Left cardiac atrium (tissue), 4 donors: ENCODE measurements at places on chromosomes 3 and 15.

DNA sequence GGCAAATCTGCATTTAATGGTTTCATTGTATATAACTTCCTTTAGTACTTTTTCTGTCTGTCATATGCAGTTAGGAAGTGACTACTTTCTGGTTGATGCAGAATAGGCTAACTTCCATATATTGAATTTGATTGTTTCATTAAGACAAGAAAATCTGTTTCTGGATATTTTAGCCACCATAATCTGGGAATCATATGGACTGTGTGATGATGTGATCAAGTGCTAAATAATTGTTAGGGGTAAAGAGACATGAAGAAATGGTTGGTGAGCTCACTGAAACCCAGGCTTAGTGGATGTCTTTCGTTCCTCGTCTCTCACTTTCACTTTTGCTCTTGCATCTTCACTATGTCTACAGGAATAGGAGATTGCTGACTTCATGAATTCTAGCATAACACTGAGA, 3.5 kb upstream of the MNS1 start:
- DNase-seq: no peak

DNA sequence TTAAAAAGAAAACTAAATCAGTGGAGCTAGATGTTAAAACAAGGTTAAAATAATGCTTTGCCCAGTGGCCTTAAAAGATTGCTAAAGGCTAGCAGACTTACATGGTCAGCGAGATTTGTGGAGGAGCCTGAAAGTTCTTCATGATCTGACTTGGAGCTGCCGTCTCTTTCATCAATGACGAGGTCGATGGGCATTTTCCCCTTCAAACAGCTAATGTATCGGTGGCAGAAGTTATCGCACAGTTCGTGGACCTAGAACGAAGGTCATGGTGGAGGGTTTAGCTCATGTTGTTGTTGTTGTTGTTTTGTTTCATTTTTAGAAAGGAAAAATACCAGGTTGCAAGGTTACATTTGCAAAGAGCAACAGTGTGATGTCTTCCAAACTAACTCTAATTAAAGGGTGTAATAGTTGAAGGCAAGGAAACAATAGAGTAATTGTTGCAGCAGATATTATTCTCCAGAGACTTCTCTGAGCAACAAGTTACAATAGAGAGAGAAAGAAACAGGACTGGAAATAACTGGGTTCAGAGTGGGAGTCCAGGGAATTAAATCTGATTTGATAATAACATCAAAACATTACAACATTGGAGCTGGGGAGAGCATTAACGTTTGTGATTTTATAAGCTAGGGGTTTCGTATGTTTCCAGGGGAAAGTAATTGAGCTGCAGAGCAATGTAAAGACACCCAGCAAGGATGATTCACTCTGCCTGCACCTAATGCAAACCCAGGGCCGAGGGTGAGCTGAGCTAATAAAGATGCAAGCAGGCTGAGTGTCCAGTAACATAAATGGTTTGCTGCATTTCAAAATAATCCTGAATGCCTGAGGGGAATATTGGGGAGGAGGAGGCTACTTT, 6.6 kb downstream of the MEIS2 start:
- no peak for DNase-seq

GRCh38 chr15:35713733-35714132, 167.8 kb upstream of the DPH6 start:
- DNase-seq: no peak

GRCh38 chr15:88057836-88058235, 198.7 kb downstream of the NTRK3 start:
- no peak for DNase-seq

DNA sequence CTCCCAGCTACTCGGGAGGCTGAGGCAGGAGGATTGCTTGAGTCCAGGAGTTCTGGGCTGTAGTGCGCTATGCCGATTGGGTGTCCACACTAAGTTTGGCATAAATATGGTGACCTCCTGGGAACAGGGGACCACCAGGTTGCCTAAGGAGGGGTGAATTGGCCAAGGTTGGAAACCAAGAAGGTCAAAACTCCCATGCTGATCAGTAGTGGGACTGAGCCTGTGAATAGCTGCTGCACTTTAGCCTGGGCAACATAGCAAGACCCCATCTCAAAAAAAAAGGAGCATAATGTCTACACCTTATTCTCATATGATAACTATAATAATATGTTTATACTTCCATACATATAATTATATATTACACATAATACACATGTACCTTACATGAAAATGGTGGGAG, 6.1 kb upstream of the GLB1 start:
- no peak for DNase-seq

DNA sequence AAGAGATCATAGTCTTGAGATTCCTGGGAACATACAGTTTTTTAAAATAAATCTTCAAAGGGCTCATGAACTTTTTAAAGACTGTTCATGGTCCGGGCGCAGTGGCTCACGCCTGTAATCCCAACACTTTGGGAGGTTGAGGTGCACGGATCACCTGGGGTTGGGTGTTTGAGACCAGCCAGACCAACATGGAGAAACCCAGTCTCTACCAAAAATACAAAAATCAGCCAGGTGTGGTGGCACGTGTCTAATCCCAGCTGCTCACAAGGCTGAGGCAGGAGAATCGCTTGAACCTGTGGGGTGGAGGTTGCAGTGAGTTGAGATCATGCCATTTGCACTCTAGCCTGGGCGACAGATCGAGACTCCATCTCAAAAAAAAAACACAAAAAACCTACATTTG, 41.4 kb upstream of the EIF3J start:
- DNase-seq: no peak
